ENCODE measurements at places on chromosomes 4 and X. TPM values are rescaled to one million over a fixed set of nuclear protein-coding genes. Genes with fewer than 3 reads are reported as not detected.

DNA sequence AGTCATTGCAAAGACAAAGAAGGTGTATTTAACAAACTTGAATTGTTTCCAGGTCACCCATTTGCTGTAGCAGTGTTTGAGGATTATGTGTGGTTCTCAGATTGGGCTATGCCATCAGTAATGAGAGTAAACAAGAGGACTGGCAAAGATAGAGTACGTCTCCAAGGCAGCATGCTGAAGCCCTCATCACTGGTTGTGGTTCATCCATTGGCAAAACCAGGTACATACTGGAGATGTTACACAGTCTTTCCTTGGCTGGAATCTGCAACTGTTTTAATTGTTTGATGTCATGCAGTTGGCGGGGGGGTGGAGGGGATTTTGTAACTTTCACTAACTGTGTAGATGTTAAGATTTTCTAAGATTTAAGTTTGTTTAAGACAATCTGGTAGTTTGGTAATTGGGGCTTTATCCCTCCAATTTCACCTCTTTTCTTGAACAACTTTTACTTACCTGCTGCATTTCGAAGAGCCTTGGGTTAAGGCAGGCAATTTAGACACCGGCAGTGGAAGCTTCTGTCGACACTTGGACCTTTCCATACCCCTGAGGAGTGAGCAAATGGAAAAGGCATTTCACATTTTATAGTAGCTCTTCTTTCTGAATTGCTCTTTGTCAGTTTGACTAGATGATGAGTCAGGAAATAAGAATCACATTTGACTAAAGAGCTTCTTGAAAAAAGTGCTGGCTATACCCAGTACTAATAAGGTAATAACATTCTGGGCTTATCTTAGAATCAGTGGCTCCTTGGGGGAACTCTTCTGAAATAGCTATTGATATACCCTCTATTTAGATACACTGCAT, 67.4 kb downstream of the EGF start:
- peaks cover 24% of the 10 kb centered on the region for H3K4me1 ChIP-seq
- H3K4me3 ChIP-seq = no peak overlapping the region
- H3K36me3 ChIP-seq = no peaks in the 10 kb centered on the region
- H3K27me3 ChIP-seq = no peaks in the 10 kb centered on the region
- DNase-seq = no peak

GRCh38 chr4:169664615-169665014, 44.2 kb downstream of the CLCN3 start:
- peak overlapping the region; percentile 19 for H3K27ac ChIP-seq
- DNase-seq = no peak
- H3K4me3 ChIP-seq = no peak overlapping the region
- H3K27me3 ChIP-seq = no peaks in the 10 kb centered on the region
- peaks cover 23% of the 10 kb centered on the region for H3K36me3 ChIP-seq

Gene THOC2
- 117 TPM for total RNA-seq

Gene FAT4
- total RNA-seq = 61.1 TPM

DNA sequence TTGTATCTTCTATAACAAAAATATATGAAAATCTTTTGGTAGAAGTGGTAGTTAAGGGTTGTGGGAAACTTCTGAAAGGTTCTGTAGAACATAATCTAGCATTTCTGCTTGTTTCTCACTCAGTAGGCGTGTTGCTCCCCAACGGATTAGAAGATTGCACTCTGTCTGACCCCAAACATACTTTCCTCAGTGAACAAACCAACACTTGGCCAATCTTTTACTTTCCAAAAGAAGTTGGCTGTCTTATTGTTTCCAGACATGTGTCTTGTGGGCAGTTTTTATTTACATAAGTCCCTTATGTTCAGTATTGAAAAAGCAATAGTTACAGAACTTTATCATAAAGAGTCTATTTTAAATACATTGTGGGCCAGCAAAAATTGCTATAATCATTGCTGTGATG, 312.8 kb upstream of the EPHA5 start:
- H3K4me1 ChIP-seq = peaks cover 4% of the 10 kb centered on the region
- no peak overlapping the region for H3K27ac ChIP-seq
- no peaks in the 10 kb centered on the region for H3K36me3 ChIP-seq
- no peak for DNase-seq
- H3K4me3 ChIP-seq = no peak overlapping the region

GRCh38 chr4:130850019-130850524, 1754.1 kb downstream of the C4orf33 start:
- peaks cover 7% of the 10 kb centered on the region for H3K4me1 ChIP-seq
- H3K4me3 ChIP-seq = peak overlapping the region; percentile 16
- DNase-seq = no peak
- H3K27ac ChIP-seq = peak overlapping the region; percentile 40

DNA sequence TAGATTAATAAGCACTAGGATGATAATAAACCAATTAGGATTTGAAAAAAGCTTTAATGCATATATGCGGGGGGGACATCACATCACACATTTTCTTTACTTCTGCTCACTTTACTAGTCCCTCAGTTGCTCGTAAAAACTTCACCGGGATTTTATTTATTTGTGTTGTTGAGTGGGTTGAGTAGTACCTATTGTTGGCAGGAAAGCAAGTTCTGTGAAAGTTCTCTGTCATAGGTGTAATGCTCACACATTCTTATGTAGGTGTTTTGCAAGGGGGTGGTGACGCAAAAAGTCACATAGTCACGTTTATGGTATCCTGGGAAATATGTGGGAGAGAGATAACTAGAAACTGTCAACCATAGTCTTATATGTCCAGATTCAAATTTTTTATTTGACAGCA, 65.3 kb downstream of the PDLIM5 start:
- H3K4me3 ChIP-seq = no peak overlapping the region
- H3K27me3 ChIP-seq = no peaks in the 10 kb centered on the region
- H3K36me3 ChIP-seq = peaks cover 18% of the 10 kb centered on the region
- no peak overlapping the region for H3K27ac ChIP-seq
- H3K4me1 ChIP-seq = peaks cover 29% of the 10 kb centered on the region

DNA sequence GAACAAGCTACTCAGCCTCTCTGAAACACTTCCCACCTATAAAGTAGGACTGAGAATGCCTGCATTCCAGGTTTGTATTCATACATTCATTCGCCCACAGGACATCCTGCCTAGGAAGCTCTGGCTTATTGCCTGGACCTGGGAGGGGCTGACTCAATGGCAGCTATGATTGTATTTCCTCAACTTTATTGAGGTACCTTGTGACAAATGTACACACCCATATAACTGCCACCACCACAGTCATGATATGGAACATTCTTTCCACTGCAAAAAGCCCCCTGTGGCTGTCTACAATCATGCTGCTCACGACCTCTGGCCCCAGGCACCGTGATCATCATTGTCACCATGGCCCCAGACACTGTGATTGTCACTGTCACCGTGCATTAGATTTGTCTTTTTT, 68.3 kb downstream of the ABLIM2 start:
- peaks cover 11% of the 10 kb centered on the region for H3K36me3 ChIP-seq
- no peak overlapping the region for H3K4me3 ChIP-seq
- no peak overlapping the region for H3K27ac ChIP-seq
- H3K27me3 ChIP-seq = no peaks in the 10 kb centered on the region

DNA sequence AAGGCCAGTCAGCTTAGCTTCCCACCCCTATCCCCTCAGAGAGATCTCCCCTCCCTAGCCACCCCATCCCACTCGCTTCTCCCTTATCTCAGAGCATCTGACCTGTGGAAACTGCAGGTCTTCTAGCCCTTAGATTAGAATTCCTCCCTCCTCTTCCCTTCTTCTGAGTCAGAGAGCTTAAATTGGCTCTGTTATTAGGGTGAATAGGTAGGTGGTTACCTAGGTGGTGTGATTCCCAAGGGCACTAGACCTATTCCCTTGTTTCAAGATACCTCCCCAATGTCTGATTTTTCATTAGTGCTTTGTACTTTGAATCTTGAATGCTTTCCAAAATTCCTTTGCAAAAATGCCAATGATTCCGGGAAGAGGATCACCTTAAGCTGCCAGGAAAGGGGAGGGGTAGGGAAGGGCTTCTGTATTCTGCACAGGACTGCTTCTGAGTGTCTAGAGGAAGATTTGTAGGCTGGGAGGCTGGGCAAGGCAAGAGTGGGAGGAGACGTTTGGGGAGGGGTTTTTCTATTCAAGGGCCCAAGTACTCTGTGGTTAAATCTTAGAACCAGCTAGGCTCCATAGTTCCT, 24.5 kb upstream of the MSN start:
- no peaks in the 10 kb centered on the region for H3K36me3 ChIP-seq
- H3K4me3 ChIP-seq = no peak overlapping the region
- DNase-seq = no peak

DNA sequence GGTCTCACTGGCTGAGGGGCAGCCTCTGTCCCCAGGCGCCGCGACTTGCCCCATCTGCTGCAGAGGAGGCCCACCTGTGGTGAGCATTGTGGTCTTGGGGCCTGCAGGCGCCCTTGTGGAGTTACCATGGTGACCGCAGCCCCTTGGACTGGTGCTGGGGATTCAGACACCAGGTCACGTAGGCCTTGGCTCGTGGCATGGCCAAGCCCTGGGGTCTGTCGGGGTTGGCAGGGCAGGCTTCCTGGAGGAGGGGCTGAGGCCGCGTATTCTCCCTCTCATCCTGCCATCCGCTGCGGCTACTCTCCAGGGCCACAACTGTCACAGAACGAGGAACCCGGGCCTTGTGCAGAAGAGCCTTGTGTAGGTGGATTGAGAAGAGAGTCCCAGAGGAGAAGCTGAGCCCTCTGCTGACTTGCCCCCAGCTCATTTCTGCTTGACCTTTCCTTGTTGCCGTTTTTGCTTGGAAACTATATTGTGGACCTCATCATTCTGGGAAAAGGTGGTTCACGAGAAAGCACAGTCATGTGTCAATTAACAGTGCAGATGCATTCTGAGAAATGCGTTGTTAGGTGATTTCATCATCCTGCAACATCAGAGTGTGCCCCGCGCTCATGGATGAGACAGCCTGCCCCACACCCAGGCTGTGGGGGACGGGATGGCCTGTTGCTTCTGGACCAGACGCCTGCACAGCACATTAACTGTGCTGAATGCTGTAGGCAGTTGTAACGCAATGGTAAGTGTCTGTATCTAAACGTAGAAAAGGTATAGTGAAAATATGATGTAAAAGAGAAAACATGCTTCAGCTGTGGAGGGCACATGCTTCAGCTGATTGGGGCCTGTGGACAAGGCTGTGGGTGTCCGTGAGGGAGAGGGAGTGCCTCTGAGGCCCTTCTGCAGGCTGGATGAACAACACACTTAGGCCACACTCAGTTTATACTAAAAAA, 38.5 kb downstream of the TRMT44 start:
- no peaks in the 10 kb centered on the region for H3K27me3 ChIP-seq
- no peak overlapping the region for H3K27ac ChIP-seq
- no peak for DNase-seq

GRCh38 chr4:183392377-183392776, 52.1 kb upstream of the CDKN2AIP start:
- H3K27ac ChIP-seq = no peak overlapping the region
- DNase-seq = no peak
- no peak overlapping the region for H3K4me3 ChIP-seq

Gene RAB28
- total RNA-seq = 18.9 TPM

GRCh38 chrX:106898462-106898861, 4.7 kb downstream of the RIPPLY1 start:
- H3K4me1 ChIP-seq = peaks cover 4% of the 10 kb centered on the region
- no peaks in the 10 kb centered on the region for H3K36me3 ChIP-seq
- H3K27me3 ChIP-seq = peaks cover 6% of the 10 kb centered on the region
- no peak for DNase-seq
- no peak overlapping the region for H3K4me3 ChIP-seq

GRCh38 chr4:143358923-143359643, 22.4 kb downstream of the GAB1 start:
- peak overlapping the region; percentile 80 for H3K27ac ChIP-seq
- H3K4me3 ChIP-seq = no peak overlapping the region
- no peaks in the 10 kb centered on the region for H3K27me3 ChIP-seq
- H3K4me1 ChIP-seq = peaks cover 61% of the 10 kb centered on the region
- no peaks in the 10 kb centered on the region for H3K36me3 ChIP-seq

Gene MND1
- total RNA-seq = 7.7 TPM

Gene PLP2
- 37.5 TPM for total RNA-seq

DNA sequence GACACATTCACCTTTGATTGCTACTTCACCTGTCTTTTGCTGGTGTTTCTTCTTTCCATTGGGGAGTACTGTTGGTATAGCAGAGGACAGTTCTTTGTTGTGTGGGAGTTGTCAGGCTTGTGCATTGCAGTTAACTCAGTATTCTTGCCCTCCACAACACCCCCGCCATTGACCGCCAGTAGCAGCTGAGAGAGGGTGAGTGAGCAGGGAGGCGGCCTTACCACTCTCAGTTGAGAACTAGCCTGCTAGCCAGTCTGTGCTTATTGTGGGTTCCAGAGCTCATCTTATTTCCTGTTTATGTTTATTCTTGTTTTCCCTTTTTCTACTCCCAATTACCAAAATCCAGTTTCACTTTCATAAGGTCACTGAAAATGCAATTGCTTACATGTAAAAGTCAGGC, 52.2 kb downstream of the STIM2 start:
- peaks cover 3% of the 10 kb centered on the region for H3K36me3 ChIP-seq
- H3K27me3 ChIP-seq = no peaks in the 10 kb centered on the region
- H3K4me3 ChIP-seq = no peak overlapping the region
- peaks cover 26% of the 10 kb centered on the region for H3K4me1 ChIP-seq

- no peak overlapping the region for H3K27ac ChIP-seq
- H3K27me3 ChIP-seq = no peaks in the 10 kb centered on the region
- no peak overlapping the region for H3K4me3 ChIP-seq
- peaks cover 10% of the 10 kb centered on the region for H3K4me1 ChIP-seq
- no peak for DNase-seq
Observed at GRCh38 chr4:58368221-58368620, 1258.0 kb upstream of the IGFBP7 start.

GRCh38 chr4:186297013-186297645, 31.1 kb downstream of the F11 start:
- H3K4me3 ChIP-seq = no peak overlapping the region
- peaks cover 1% of the 10 kb centered on the region for H3K4me1 ChIP-seq
- peaks cover 32% of the 10 kb centered on the region for H3K27me3 ChIP-seq
- no peak for DNase-seq
- H3K27ac ChIP-seq = no peak overlapping the region

DNA sequence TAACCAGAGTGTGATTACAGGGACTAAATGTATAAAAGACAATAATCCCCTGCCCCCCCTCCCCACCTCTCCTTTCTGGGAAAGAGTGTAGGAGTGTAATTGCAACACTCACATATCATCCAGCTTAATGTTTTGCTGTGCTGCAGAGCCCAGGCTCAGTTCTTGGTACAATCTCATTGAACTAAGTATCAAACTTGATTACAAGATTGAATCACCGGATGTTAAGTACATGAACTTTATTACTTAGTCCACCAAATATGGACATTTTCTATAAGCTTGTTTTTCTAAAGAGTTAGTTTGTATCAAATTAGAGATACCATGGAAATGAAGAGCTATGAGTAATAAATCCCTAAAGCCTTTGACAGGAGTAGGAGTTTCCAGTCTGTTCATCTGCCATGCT, 559.1 kb downstream of the ZNF674 start:
- H3K27ac ChIP-seq = no peak overlapping the region
- DNase-seq = no peak
- H3K4me3 ChIP-seq = no peak overlapping the region
- H3K4me1 ChIP-seq = peaks cover under 1% of the 10 kb centered on the region
- no peaks in the 10 kb centered on the region for H3K27me3 ChIP-seq

GRCh38 chr4:119861731-119862130, 204.9 kb downstream of the MAD2L1 start:
- no peak overlapping the region for H3K4me3 ChIP-seq
- H3K4me1 ChIP-seq = peaks cover 15% of the 10 kb centered on the region
- H3K36me3 ChIP-seq = no peaks in the 10 kb centered on the region
- DNase-seq = no peak
- H3K27me3 ChIP-seq = no peaks in the 10 kb centered on the region
